ENCODE measurements at places on chromosomes 5 and 9.

DNA sequence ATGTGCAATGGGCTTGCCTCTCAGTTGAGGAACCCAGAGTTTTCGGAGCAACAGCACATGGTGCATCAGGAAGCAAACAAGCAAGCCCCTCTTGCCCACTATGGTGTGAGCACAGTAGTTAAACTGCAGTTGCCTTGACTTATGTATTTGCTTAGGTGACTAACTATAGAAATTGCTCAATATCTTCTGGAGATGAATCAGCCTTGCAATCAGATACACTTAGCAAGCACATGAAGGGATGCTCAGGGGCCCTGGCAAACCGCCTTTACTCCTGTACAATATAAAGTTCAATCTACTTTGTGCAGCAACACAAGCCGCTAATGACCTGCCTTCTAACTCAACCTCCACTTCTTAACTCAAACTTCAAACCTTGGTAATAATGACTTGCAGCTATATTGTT is 581.7 kb upstream of the RIOK2 start:
- no peak for DNase-seq

DNA sequence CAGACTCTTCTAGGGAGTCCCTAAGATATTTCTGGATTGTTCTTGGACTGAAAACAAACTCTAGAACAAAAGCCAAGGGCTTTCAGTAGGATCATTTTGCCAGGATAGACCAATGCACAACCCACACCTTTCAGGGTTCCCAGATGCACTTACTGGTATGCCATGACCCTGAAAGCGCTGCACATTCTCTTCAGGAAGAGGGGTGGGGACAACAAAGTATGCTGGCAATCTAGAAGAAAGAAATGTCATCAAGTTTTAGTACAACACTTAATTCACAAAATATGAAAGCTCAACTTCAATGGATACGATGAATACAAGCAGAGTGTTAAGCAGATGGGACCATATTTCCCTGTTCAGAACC is 57.2 kb downstream of the MTMR12 start:
- no peak for DNase-seq

DNA sequence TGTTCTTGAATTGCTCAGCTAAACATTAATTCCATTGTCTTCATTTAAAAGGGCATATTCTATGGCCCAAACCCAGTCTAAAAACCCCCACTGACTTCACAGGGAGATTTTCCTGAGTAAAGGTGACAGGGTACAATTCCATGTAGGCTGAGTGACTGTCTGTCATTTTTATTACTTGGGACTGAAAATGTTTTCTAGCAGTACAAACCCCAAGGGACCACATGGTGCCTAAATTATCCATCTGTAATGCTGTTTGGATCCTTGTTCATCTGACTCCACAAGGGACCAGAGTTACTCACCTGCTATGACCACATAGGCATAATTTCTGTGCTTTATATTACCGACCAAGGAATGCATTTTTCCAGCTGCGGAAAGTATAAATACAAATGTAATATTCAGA is 349.1 kb downstream of the ZNF608 start:
- DNase-seq: no peak

GRCh38 chr9:29822458-29822857 is 2249.2 kb upstream of the C9orf72 start:
- no peak for DNase-seq

- no peak for DNase-seq
Measured at GRCh38 chr5:76718381-76718832, 2.5 kb downstream of the F2R start.

DNA sequence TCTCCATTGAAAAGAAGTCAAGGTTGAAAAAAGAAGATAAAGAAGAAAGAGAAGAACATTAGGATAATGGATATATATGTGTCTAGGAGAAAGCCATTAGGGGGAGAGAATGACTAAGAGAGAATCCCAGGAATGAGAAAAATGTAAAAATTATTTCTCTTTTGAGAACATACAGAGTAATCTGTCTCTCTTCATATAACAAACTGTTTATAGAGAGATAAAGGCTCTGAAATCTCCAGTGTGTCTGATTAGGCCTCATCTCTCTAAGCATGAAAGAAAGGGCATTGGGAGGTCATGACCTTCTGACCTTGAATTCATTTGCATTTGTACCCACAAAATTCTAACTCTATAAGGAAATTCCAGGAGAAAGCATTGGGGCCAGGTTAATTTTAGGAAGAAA is 3.5 kb upstream of the MPDZ start:
- DNase-seq: no peak

DNA sequence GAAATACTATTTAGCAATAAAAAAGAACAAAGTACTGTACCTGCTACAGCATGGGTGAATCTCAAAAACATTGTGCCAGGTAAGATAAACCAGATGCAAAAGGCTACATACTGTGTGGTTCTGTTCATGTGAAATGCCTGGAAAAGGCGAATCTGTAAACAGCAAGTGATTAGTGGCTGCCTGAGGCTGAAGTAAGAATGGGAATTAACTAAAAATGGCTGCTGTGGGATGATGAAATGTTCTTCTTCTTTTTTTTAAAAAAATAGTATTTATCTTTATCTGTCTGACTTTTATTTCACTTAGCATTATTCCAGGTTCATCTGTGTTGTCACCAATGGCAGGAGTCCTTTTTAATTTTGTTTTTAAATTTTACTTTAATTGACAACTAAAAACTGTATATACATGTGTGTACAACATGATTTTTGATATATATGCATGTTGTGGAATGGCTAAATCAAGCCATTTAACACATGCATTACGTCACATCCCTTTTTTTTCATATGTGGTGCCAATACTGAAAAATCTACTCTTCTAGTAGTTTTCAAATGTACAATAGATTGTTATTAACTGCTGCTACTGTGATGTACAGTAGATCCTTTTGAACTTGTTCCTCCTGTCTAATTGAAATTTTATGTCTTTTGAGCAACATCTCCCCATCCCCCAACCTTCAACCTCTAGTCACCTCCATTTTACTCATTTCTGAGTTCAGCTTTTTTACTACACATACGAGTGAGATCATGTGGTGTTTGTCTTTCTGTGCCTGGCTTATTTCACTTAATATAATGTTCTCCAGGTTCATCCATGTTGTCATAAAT is 62.9 kb upstream of the TNFAIP8 start:
- no peak for DNase-seq

Measured in NCI-H146 (cell line).